ENCODE measurements at places on chromosomes 1 and 21. TPM values are rescaled to one million over a fixed set of nuclear protein-coding genes. Genes with fewer than 3 reads are reported as not detected.

DNA sequence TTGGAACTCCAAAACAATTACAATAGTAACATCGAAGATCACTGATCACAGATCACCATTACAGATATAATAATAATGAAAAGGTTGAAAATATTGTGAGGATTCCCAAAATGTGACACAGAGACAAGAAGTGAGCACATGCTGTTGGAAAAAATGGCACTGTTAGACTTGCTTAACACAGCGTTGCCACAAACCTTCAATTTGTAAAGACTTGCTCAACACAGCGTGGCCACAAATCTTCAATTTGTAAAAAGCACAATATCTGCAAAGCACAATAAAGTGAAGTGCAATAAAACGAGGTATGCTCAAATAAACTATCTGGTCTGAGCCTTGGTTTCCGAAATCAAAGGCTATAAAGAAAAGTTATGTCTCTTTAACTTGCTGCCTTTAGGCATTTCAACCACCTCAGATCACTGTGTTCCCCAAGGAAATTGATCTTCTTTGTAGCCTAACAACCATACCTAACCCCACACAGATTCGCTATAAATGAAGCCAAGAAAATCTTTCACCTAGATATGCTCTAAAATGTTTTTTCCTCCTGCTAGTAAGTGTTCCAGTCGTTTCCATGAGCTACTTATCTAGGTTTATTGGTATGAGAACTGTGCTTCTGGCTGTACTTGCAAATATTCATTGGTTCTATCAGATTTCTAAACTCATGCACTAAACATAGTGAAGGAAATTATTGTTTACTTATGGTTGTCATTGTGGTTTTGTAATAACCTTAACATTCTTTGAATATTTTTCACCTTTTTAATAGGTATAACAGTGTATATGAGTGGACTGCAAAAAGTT is 13.1 kb upstream of the LPGAT1 start:
- DNase-seq: no peak

The EPHA2 gene
- total RNA-seq: 31.4 TPM

- DNase-seq: no peak
Observed at GRCh38 chr1:20702416-20702815, 15.4 kb downstream of the KIF17 start.

DNA sequence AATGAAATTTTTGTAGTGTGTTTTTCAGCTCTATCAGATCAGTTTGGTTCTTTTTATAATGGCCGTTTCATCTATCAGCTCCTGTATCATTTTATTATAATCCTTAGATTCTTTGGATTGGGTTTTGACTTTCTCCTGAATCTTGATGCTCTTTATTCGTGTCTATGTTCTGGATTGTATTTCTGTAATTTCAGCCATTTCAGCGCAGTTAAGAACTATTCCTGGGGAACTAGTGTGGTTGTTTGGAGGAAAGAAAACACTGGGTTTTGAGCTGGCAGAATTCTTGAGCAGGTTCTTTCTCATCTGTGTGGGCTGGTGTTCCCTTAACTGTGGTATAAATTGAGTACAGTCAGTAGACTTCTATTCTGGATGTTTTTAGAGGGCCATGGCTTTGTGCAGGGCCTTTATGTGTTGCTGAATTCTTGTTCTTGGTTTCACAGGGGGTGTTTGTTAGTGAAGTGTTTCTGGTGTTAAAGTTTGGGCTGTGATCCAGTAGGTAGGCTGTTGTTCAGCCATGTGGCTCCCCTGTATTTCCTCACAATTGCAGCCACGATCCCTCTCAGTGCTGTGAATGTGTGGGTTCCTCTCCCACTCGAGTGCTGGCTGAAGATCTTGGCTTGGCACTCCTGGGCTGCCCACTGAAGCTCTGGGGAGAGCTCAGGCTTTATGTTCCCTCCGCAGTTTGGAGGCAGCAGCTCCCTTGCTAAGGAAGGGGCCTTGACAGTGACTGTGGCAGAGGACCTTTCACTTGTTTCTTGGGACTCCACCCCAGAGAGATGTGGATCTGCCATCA is 56.0 kb upstream of the CCDC190 start:
- no peak for DNase-seq

DNA sequence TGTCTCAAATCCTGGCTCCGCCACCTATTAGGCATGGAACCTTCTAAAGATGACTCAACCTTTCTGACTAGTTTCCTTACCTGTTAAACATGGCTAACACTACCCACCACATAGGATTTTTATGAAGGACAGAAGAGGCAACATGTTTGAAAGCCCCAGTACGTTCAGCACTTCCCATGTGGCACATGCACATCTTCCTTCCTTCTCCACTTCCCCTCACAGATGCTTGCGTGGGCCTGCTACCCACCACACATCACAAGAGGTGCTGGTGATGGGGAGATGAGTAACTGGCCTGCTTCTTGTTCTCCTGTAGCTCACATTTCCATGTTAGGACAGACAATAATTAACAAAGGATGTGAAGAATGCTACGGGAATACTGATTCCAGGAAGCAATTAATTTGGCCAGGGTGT is 7.1 kb downstream of the ZBTB21 start:
- DNase-seq: no peak

Data from WTC11 (cell line).